ENCODE measurements at places on chromosomes 2 and 18. TPM values are rescaled to one million over a fixed set of nuclear protein-coding genes. Genes with fewer than 3 reads are reported as not detected.

Gene TMEM247
- not detected for total RNA-seq

Gene CIB4
- not detected for total RNA-seq

Gene FARSB
- 17.9 TPM for total RNA-seq

Gene UCN
- 2.5 TPM for total RNA-seq

Gene TBR1
- 0.15 TPM for total RNA-seq

Gene SLC23A3
- 2.7 TPM for total RNA-seq

Gene TUBB8B
- total RNA-seq = not detected

Gene RIT2
- not detected for total RNA-seq

Gene TEX44
- total RNA-seq = not detected

Gene SLC25A12
- 55.8 TPM for total RNA-seq

DNA sequence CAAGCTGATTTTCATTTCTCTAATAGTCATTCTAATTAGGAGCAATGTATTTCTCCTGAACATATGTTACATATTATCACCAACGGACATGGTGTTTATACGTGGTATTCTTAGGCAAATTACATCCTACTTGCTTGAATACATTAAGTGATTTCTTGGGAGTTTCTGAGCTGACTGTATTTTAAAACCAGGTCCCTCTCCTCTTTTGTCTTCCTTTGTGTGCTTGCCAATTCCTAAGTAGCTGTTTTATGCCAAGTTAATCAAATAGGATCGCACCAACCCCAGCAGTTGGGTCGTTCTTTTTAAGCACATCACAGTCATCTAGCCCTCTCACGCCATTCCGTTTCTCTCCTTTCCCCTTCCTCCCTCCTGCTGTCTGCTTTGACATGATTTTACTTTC, 75.4 kb upstream of the MAP2 start:
- no peaks in the 10 kb centered on the region for H3K27me3 ChIP-seq
- H3K4me3 ChIP-seq = no peak overlapping the region
- no peak overlapping the region for H3K27ac ChIP-seq
- no peak for DNase-seq

GRCh38 chr18:28972333-28972907, 795.5 kb upstream of the CDH2 start:
- no peak for DNase-seq
- H3K27me3 ChIP-seq = no peaks in the 10 kb centered on the region
- H3K4me3 ChIP-seq = no peak overlapping the region

DNA sequence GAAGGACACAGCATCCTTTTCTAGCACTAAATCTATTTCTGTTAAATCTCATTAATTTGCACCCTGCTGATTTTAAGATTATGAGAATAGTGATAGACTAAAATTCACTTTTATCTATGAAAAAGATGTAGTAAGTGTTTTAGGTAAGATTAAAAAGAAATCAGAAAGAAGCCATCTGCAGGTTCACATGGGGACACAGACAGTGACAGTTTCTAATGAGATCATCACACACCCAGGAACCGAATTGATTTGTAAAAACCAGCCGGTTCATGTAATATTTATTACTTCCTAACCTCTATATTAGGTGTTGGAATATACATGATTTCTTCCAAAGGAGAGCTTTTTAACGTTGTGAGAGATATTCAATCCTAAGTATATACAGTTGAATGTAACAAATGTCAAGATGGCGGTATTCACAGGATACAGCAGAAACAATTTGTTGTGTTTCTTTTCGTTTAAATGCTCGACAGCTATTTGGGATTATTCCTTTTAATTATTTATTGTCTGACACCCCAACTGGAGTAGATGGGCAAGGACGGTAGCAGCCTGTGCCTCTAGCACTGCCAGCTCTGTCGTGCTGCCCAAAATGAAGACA, 223.4 kb downstream of the CCDC102B start:
- H3K4me3 ChIP-seq = no peak overlapping the region
- no peak overlapping the region for H3K27ac ChIP-seq
- H3K27me3 ChIP-seq = no peaks in the 10 kb centered on the region
- H3K4me1 ChIP-seq = no peaks in the 10 kb centered on the region

GRCh38 chr2:176482107-176482506, 212.9 kb downstream of the MTX2 start:
- H3K27me3 ChIP-seq = no peaks in the 10 kb centered on the region
- no peak overlapping the region for H3K27ac ChIP-seq
- H3K4me3 ChIP-seq = no peak overlapping the region
- no peak for DNase-seq

DNA sequence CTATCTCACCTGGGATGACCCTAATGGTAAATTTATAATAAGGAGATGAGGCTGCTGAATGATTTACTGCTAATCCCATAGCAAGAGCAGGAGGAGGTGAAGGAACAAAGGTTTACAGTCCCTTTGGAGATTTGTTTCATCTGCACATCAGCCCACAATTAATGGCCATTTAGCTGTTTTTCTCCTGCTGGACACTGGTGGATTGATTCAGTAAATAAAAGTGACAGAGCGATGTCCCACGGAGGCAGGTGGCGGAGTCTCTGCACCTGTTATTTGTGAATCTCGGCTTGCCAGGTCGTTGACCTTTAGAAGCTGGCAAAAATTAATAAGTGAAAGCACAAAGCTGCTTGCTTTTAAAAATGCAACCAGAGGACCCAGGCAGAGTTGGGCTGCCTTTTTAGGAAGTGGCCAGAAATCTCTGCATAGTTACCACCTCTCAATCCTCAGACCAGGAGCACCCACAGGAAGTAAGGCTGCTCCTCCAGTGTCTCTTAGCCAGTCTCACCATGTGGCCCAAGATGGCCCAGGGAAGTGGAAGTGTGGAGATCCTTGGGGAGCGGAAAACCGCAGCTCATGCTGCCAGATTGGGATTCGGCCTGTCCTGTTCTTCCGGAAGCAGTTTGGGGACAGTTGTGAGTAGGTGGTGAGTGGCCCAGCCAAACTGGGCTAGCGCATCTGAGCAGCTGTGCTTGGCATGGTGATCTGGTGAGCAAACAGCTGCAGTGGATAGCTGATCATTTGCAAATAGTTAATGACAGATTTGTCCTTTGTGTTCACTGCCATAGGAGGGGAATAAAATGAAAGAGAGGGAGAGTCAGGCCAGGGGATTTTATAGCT, 1005.7 kb upstream of the PIK3C3 start:
- H3K27me3 ChIP-seq = no peaks in the 10 kb centered on the region
- no peak overlapping the region for H3K27ac ChIP-seq
- no peaks in the 10 kb centered on the region for H3K36me3 ChIP-seq

DNA sequence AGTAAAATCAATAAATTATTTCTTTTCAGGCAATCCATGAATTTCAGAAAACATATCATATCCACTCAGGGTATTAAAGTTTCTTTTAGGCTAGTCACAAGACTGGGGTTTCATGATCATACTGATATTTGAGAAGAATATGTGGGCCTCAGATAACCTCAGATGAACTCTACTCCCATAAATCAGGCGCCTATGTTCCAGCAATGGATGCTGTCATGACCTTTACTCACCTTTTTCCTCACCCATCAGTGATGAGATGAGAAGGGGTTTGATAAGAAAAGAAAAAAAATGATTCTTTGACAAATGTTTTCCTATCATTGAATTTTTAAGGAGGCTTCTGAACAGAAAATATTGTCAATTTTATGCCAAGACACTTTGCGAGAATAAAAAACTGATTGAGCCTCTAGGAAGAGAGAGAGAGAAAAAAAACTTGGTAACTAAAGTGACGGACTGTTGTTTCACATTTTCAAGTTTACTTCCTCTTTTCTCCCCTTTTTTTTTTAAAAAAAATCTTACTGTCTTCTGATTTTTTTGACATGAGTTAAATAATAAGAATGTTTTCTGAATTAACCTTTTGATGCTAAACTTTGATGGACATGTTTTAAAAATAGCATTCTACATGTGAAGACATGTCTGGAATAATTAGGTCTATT, 309.1 kb upstream of the MAP2 start:
- H3K4me3 ChIP-seq = no peak overlapping the region
- H3K27me3 ChIP-seq = no peaks in the 10 kb centered on the region
- no peak overlapping the region for H3K27ac ChIP-seq
- no peak for DNase-seq
- no peaks in the 10 kb centered on the region for H3K4me1 ChIP-seq

DNA sequence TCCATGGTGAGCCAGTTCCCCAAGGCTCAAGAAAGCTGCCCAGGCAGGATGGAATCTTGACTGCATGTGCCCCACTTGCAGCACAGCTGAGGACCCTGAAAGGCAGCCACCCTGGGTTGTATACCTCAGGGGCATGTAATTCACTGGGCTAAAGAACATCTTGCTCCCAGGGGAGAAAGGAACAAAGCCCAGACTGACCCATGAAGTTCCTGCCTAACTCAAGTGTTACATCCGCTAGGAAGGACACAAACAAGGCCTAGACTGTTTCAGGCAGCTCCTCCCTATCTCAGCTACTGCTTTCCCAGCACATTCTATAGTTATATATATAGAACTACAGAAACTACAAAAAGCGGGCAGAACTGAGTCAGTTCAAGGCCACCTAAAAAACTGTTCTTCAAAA, 69.0 kb downstream of the RBM43 start:
- no peak overlapping the region for H3K4me3 ChIP-seq
- H3K27ac ChIP-seq = no peak overlapping the region
- DNase-seq = no peak
- H3K36me3 ChIP-seq = no peaks in the 10 kb centered on the region

GRCh38 chr18:67670024-67670543, 153.6 kb upstream of the DSEL start:
- no peaks in the 10 kb centered on the region for H3K27me3 ChIP-seq
- no peak overlapping the region for H3K4me3 ChIP-seq
- DNase-seq = no peak
- H3K36me3 ChIP-seq = no peaks in the 10 kb centered on the region
- no peak overlapping the region for H3K27ac ChIP-seq

Measured in Karpas-422 (cell line).